ENCODE measurements at places on chromosomes 7 and 10.

DNA sequence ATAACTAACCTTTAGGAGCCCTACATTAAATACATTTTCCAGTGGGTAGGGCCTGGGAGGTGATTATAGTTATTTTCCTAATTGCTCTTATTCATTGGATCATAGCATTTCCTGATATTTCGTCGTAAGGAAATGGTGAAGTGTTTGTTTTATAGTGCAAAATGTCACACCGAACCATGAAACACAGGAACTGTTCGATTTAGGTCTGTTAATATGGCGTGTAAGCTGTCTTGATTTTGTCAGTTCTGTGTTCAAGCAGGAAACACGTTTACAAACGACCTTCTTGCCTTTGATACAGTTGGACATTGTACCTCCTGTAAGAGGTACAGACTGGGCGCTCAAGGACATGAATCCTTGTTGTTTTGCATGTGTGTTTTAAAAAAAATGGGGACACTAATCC is 14.8 kb downstream of the RBM17 start:
- DNase-seq, result no peak

GRCh38 chr10:13492493-13493180 is 36.2 kb downstream of the BEND7 start:
- no peak for DNase-seq

GRCh38 chr7:100369105-100369504 is 4.2 kb upstream of the PILRA start:
- no peak for DNase-seq

- no peak for DNase-seq
These were observed 724.2 kb downstream of the SORCS1 start for GRCh38 chr10:106440355-106440754.

GRCh38 chr7:72435925-72436480 is 23.9 kb upstream of the CALN1 start:
- DNase-seq, result no peak

DNA sequence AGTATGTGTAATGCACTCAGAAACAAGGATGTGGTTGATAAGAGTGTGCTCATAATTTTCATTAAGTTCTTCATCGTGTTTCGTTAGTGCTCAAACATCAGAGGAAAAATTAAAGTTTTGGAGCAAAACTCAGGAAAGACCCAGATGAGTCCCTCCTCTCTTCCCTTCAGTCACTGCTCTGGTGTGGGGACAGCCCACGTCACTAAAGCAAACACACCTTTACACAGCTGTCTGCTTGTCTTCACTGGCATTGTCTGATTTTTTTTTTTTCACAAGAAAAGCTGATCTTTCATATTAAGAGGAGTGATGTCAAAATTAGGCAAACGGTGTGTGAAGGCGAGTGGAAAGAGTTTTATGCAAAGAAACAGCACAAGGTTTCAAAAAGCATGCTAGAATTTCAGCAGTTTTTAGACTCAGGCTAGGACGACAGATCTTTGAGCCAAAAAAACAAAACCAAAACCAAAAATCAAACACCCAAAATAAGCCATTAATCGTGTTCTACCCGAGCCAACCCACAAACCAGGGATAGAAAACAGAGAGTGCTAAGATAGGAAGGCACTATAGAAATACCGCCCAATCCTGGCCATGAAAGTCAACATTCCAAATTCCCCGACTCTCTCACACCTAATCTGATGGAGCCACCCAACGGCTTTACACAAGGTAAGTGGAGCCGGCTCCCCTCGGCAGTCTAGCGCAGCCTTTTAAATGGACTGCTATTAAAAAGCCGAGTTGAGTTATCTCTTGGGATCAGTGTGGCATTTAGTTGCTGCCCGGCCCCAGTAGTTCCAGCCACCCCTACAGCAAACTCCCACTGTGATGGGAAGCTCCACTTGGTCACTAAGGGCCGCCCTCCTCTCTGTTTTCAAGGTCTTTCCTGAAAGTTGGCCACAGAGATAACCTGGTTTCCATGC is 27.9 kb upstream of the GATA3 start:
- DNase-seq, result no peak

GRCh38 chr7:27129729-27130539 is 623 bp downstream of the HOXA4 start:
- DNase-seq, result no peak

GRCh38 chr7:128410451-128410753 is 620 bp upstream of the IMPDH1 start:
- no peak for DNase-seq

DNA sequence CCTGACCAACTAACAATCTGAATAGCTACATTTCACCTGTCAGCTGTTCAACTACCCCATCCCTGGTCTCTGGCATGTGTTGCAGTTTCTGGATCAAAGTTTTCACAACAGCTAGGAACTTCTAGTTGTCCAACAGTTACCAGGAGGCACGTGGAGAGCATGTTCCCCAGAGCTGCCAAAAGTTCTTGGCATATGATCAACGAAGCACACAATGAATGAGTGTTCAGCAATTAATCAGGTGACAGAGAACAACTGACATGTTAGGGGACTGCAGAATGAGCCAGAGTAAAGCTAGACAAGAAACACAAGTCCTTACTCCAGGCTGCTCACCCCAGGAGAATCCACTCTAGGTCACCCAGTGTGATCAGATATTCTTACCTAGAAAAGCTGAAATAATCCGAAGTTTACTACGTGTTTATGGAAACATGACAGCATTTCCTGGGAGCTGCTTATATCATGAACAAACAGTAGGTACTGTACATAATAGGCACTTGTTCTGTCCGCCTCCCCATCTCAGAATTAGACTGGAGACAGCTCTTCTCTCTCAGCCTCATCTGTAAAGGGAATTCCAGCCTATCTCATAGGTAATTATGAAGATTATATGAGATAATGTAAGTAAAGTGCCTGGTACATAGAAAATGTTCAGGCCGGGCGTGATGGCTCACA is 50.6 kb downstream of the ZNF438 start:
- DNase-seq, result no peak

GRCh38 chr7:64581926-64582894 is 19.3 kb upstream of the ZNF680 start:
- no peak for DNase-seq

DNA sequence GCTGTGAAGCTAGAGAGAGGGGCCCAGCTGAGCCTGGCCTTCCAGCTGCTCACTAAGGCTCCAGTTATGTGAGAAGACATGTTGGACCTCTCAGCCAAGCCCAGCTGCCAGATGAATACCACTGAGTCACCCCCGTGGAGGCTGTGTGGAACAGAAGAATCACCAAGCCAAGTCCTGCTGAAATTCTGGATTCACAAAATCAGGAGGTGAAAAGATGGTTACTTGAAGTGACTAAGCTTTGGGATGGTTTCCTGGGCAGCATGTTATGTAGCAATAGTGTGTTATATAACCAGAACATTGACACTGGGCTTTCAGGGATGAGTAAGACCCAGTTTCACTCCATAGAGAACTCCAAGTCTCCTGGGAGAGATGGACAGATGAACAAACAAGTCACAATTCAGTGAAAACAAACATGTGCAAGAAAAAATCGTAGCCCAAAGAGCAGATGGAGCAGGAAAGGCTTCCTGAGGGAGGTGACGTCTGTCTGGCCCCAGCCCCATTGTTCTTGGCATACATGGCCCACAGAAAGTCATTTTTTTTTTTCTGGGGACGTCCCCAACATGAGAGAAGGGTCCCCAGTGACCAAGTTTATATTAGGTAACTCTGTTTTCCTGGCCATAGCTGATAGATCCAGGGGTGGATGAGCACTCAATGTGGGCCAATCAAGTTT is 64.1 kb upstream of the PDZD8 start:
- no peak for DNase-seq

- DNase-seq, result no peak
These were observed 122.1 kb downstream of the LRMDA start for GRCh38 chr10:75553550-75553949.

DNA sequence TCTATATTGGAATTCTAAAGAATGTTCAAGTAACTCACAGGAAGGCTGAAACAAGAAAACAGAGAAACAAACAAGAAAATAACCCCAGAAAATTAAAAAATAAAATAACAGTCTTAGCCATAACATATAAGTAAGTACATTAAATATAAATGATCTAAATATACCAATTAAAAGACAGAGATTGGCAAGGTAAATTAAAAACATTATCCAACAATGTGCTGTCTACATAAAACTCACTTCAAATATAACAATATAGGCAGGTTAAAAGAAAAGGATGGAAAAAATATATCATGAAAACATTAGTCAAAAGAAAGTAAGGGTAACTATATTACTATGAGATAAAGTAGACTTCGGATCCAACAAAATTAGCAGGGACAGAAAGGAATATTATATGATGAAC is 98.1 kb upstream of the NANOS1 start:
- DNase-seq, result no peak

GRCh38 chr10:12902135-12902572 is 99.4 kb downstream of the CCDC3 start:
- DNase-seq, result peak; percentile 53

DNA sequence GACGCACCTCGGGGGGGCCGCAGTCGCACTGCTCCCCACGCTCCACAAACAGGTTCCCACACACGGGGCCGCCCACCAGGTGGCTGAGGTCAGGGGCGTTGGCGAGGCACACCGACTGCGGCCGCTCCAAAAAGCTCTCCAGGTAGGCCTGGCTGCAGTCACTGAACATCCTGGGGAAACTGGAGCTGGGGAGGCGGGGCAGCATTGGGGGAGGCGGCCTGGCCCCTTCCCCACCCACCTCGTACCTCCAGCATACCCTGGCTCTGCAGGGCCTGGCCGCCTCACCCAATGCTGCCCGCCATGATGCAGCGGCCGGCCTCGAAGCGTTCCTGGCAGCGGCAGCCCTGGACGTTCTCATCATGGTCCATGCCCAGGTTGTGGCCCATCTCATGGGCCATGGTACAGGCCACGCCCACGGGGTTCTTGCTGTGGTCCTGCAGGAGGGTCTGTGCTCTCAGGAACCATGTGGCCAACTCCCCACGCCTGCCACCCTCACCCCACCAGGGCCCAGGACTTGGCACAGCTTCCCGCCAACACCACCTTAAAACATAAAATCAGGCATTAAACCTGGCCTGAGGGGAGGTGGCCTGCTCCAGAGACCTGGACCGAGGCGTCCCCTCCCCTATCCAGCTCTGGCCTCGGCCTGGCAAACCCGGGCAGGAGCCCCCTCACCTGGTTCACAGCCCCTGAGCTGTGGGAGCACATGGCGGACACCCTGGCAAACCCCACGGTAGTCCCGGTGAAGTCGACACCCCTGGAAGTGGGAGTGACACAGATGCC is 5.0 kb downstream of the ADAM8 start:
- no peak for DNase-seq

- DNase-seq, result no peak
These were observed 89.7 kb upstream of the RPA3 start for GRCh38 chr7:7808156-7808555.

DNA sequence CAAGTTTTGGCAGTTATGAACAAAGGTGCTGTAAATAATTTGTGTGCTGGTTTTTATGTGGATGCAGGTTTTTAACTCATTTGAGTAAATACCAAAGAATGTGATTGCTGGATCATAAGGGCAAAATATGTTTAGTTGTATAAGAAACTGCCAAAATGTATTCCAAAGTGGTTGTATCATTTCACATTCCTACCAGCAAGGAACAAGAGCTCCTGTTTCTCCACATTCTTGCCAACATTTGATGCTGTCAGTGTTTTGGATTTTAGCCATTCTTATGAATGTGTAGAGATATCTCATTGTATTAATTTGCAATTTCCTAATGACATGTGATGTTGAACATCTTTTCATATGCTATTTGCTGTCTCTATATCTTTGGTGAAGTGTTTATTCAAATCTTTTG is 207.3 kb upstream of the LRGUK start:
- no peak for DNase-seq

GRCh38 chr7:138945821-138946220 is 35.4 kb downstream of the KIAA1549 start:
- DNase-seq, result no peak

Measured in kidney capillary endothelial cell (primary cell).